ENCODE measurements at places on chromosomes 3 and 15.

DNA sequence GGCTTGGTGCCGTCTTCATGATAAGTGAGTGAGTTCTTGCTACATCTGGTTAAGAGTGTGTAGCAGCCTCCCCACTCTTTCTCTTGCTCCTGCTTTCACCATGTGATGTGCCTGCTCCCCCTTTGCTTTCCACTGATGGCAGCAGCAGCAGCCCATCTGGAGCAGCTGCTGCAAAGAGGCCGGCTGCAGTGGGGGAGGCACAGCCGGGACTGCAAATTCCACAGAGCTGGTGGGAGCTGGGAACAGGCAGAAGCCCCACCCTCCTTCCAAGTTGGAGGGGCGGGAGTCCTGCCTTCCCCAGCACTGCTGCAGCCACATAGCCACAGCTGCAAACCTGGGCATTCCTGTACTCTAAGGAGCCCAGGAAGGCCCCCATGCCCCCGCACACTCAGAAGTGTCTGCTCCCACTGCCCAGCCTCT is 62.8 kb upstream of the IMPG2 start:
- peak; percentile 56 for DNase-seq

DNA sequence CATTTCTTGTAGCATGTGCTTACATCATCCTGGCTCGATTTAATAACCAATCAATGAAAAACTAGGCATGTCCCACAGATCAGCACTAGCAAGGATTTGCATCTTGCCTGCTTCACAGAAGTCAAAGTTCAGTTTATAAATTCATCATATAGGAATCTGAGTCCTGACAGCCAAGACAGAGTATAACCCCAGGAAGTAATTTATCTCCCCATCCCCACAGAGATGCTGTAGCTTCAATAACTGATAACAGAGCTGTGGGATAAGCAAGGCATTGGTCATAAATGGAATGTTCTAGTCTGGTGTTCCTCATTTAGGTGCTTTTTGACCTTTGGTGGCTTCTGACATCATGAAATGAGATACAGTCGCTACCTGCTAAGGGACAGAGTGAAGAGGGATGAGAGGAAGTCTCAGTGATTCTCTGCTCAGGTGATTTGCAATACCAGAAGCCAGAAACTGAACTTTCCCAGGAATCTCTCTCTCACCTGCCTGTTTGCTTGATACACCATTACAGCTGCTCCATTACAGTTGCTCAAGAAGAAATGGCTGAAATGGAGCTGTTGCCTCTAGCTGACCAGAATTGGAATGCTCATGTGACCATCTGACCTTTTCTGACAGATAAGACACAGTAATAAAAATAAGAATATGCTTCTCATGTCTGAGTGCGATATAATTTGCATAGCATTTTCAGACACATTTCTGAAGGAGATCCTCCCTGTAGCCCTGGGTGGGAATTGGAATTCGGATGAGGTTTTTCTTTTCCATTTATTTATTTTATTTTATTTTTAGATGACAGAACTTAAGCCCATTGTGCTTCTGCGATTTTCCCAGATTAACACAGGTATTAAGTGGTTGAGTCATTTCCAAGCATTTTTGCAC is 217.1 kb upstream of the KCNMB2 start:
- no peak for DNase-seq

GRCh38 chr3:160919942-160920341 is 163.9 kb downstream of the PPM1L start:
- no peak for DNase-seq

DNA sequence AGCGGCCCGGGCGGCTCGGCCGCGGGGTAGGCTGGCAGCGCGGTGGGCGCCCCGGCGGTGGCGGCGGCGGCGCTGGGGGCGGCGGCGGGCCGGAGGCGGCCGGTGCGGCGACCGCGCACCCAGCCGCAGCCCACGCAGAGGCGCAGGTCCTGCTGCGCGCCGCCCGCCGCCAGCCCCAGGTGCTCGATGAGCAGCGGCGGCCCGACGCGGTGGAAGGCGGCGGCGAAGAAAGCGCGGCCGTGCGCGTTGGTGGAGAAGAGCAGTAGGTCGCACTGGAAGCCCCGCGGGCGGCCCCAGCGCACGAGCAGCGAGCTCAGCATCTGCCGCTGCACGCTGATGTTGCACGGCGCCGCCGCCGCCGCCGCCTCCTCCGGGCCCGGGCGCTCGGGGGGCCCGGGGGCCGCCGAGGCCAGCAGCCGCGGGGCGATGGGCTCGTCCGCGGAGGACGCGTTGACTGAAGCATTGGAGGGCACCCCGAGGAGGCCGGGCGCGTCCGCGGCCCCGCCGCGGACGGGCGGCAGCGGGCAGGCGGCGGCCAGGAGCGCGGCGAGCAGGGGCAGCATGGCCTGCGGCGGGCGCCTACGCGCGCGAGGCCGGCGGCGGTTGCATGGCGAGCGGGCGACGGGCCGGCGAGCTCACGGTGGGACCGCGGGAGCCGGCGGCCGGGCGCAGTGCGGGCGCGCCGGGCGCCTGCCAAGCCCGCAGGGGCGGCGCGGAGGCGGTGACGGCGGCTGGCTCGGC is 452 bp downstream of the TMEM158 start:
- peak; percentile 39 for DNase-seq

DNA sequence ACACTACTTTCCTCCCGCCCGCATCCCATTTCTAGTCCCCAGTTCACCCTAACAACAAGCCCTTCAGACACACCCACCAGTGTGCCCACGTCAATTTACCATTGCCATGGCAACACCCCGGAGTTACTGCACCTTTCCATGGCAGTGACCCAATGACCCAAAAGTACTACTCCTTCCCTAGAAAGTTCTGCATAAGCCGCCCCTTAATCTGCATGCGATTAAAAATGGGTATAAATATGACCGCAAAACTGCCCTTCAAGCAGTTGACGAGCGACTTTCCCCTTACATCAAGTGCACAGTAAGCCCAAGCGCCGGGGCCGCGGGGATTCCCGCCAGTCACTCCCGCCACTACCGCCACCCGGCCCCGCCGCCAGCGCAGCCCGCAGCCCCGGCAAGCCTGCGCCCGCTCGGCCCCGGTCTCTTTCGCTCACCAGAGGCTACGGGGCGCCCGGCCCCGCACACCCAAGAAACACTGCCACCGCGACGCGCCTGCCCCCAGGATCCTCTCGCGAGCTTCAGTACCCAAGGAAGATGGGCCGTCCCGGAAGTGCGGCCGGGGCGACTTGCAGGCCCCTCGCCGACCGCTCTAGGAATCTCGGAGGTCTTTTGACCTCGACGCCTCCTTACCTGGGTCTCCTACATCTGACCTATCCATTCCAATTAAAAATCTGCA is 27.2 kb upstream of the ZNF502 start:
- DNase-seq = peak; percentile 78

DNA sequence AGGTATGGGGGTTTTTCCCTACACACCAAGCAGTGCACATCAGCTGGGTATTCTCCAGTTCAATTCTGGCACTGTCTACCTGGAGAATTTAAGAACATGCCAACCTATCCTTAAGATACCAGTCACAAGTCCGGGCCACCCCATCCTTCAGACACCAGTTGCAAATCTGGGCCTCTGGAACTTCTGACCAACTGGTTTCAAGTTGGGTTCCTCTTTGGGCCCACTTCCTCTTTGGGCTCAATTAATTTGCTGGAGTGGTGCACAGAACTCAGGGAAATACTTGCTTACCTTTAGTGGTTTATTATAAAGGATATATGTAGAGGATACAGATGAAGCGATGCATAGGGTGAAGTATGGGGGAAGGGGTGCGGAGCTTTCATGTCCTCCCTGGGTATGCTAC is 25.3 kb downstream of the GLCE start:
- no peak for DNase-seq

- DNase-seq = no peak
Measured at GRCh38 chr15:48603123-48603500, 42.4 kb downstream of the FBN1 start.

DNA sequence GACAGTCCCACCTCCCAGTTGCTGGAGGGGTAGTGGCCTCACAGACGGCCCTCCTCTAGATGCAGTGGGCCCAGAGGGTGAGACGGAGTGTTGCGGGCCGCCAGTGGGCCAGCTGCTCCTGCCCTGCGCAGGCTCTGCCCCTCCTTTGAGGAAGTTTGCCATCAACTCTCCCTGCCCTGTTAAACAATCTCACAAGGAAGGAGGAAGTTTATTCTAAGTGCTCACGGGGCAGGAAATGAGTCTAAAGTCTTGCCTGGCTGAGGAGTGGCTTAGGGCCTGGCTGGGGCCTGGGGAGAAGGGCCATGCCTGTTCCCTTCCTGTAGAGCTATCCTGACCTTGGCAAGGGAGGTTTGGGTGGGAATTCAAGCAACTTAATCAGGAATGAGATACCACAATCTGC is at the start of gene FAM3D:
Gene FAM3D, minus strand, starts transcription at position 92 of the 400 bp plus-strand sequence. CDS start 11,211 bp downstream, outside the sequence.
- no peak for DNase-seq

DNA sequence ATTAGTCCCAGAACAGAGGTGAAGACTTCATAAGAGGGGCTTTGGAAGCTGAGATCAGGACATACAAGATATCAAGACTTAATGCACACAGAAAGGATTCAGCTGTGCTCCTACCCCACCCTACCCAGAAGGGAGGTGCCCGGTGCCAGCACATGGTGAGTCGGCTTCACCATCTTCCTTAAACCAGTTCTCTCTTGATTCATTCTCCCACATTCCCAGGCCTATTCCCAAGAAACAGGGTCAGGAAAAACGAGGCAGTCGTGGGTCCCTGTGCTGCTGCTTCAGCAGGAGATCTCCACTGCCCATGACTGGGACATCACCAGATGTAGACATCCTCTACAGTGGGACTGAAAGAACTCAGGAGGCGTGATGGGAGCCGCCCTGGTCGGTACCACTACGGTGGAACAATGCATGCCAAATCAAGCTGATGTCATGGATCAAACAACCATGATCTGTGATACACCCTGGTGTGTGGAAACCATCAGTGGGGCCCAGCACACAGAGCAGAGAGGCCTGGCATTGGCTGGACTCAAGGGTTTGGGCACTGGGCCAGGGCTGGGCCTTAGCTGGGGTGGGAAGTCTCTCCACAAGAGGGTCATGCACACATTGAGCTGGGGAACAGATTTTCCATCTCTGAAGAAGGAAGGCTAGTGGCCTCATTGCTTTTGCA is 41.9 kb downstream of the CCDC12 start:
- no peak for DNase-seq

DNA sequence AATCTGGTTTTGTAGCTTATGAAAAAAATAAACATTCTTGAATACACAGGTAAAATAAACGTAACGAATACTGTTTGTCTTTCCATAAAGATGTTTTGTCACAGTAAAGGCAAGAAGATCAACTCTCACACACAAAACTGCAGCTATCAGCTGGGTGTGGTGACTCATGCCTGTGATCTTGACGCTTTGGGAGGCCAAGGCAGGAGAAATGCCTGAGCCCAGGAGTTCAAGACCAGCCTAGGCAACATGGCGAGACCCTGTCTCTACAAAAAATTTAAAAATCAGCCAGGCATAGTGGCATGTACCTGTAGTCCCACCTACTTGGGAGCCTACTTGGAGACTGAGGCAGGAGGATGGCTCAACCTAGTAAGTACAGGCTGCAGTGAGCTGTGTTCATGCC is 39.6 kb downstream of the CBLB start:
- DNase-seq = no peak

DNA sequence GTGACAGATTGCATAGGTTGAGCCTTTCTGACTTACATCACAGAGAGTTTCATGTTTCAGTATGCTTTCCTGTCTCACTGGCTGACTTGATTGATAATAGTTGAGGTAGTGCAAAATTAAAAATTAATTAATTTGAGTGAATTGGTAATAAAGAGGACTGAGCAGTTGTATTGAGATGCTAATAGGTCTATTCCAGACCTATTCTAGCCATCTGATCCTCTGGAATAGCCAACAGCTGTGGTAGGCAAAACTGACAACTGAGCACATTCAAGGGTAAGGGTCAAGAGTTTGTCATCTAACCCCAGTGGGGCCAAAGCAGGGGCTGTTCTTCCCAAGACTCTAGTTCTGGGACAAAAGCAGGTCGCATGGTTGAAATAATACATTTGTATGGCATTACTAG is 132.4 kb downstream of the EPHA3 start:
- no peak for DNase-seq

GRCh38 chr15:64574301-64575017 is 114.1 kb downstream of the ZNF609 start:
- no peak for DNase-seq

All from H9 (cell line).